ENCODE measurements at places on chromosomes 6 and 20.

DNA sequence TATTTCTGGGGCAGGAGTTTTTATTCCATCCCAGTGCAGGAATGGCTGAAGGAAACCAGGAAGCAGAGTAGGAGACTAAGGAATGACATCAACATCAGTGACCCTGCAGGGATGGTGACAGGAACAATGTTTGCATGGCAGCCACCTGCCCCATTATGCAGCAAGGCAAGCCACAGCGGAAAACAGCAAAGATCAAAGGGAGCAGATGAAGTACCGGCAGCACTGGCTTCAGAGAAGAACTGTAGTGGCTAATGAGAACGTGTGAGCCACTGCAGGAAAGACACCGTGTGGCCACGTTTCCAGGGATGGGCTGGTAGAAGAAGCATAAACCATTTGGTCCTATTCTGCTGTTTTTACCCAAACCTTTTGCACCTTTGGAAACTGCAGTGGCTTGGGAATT lies 52.9 kb upstream of the TAB2 start:
- peak; percentile 32 for DNase-seq

DNA sequence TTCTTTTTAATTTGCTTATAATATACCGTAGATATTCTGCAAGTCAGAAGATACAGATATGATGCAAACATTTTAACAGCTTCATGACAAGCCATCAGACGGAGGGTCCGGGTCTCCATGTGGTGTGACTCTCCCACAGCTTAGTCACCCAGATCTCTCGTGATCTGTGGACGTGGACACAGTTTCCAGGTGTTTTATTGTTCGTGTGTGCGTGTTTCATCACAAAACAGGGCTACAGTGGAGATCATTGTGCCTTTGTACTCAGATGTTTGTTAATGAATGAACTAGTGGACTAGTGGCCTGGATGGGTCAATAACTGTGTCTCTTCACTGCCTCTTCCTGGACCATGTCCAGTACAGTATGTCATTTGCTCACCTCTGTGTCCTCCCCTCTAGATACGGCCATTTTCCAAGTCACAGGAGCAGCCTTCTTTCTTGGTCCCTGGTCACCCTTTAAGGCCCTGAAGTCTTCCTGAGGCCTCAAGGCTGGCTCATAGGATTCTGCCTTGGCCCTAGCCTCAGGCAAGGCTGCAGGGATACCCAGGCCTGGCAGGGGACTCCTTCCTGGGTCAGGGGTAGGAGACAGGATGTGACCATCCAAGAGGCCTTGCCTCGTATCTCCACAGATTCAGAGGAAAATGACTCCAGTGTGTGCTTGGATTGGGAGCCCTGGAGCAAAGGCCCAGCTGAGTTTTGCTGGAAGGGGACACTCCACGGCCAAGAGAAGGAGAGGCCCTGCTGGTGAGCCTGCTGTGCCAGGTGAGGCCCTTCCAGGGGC lies 4.6 kb downstream of the ADIG start:
- DNase-seq, result no peak

DNA sequence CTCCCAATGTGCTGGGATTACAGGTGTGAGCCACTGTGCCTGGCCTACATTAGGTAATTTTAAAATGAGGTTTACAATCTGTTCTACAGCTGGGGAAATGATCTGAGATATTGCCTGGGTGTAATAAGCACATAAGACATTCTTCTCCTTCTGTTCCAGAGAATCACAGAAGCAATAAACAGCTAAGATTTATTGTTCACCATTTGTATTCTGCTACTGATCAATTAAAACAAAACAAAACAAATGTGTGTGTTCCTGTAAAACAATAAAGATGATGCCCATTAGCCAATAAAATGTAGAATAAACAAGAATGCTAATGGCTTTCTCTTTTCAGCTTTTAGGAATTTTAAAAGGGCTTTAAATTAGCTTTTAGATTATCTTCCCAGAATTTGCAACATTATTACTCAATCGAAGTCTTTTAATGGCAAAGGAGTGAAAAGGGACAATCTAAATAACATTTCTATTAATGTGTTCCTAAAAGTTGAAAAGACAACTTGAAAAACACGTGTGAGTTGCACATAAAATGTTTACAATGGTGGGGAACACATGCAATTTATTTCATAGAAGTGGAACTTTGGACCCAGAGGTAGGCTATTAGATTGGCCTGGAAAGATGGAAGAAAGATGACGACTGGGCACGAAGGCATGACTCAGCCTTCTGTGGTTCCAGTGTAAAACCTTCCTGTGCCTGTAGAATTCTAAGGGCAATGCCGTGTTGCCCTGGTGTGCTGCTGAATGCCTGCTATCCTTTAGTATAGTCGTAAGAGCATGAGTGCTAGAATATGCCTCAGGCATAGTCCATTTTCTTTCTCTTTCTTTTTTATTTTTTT lies 29.0 kb upstream of the DEK start:
- peak; percentile 25 for DNase-seq

DNA sequence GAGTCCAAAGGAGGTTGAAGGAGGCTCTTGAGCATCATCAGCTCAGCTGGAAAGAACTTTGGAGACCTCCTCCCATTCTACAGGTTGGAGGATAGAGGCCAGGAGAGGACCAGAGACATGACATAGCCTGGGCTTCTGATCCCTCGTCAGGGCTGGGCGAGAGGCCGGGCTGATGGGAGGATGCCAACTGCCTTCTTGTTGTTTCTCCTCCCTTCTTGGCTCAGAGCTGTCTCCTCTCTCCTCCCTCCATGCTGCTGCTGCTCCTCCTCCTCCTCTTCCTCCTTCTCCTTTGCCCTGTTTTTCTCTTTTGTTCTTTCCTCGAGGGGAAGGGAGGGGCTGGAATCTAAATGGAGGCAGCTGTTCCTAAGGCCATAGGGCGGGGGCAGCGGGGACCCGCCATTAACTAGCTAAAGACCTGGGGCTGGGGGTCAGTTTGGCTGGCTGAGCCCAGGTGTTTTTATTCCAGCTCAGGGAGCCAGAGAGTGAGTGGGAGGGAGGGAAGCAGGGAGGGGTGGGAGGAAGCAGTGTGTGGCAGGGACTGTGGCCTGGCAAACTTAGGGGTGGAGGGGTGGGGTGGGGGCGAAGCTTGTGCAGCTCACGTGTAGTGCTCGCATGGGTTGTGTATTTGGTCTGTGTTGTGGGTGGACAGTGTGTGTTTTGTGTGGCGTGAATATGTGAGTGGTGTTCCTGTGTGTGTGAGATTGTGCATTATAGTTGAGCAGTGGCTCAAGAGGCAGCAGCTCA lies 84.8 kb downstream of the CD40 start:
- DNase-seq, result peak; percentile 92

DNA sequence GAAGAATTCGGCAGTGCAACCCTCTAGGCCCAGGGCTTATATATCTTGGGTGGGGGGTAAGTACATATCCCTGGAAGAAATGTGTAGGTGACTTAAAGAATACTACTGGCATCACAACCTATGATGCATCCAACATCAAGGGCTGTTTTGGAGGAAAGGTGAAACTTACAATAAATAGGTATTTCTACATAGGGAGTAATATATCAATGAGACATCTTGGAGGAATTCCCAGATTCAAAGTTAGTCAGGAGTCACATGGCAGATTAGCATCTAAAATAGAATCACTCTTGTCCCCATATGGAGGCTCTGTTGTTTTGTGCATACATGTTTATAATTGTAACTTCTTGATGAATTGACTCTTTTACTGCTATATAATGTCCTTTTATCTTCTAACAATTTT lies 375.5 kb downstream of the PAX1 start:
- no peak for DNase-seq

DNA sequence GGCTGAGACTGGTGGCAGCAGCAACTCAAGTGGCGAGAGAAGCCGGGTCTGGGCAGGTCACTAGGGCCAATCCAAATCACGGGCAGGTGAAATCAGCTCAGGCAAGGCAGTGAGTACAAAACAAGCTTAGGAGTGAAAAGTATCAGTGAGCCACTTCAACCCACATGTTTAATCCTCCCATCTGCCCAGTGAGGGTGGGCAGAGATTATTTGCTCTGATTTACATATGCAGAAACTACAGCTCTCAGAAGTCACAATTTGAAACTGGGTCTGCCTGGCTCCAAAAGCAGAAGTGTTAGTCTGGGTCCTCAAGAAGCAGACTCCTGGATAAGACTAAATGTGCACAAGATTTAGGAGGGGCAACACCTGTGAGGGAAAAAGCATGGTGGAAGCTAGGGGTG lies 173.7 kb upstream of the LRFN2 start:
- DNase-seq, result no peak

DNA sequence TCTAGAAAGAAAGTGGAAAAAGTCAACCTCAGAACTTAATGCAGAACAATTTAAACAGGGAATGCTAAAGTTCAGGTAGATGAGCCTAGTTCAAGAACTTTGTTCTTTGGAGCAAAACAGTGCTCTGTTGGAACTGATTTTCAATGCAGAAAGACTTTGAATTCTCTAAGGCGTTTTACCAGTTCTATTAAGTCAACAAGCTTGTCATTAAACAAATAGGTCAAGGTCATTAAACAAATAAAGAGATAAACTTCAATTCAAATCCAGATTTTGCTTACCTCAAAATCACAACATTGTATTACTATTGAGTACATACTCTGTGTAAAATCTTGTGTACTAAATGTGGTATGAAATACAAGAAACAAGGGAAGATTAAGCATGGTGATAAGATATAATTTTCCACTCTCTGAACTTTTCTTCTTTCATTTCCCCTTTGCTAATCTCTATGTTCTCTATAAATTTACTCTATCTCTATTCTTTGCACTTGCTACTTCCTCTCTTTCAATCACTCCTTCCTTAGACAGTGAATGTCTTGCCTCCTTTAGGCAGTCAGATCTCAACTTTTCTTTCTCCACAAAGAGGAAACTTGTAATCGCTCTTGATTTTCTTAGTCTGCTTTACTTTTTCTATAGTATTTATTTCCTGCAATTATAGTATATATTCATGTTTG lies 160.8 kb upstream of the KHDRBS2 start:
- DNase-seq, result no peak

GRCh38 chr6:100633096-100633777 lies 168.5 kb upstream of the SIM1 start:
- DNase-seq, result peak; percentile 10

GRCh38 chr6:83709748-83710050 lies 798 bp upstream of the SNAP91 start:
- no peak for DNase-seq

DNA sequence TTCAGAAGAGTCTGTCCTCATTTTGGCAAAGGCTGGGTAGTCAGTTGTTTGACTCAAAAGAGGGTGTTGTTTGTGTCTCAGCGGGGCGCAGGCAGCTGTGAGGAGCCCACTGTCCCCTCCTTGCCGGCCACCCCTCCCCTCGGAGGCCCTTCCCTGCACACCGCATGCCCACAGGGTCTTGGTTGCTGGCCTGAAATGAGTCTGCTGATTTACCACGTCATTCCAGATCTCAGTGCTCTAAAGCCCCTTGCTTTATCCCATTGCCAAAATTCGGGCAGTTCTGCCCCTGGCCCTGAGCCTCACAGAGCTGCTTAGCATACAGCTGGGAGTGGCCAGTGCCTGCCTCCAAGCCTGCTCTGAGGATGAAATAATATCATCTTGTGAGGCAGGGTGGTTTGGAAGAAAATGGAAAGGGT lies 220.7 kb downstream of the UST start:
- DNase-seq, result peak; percentile 53

DNA sequence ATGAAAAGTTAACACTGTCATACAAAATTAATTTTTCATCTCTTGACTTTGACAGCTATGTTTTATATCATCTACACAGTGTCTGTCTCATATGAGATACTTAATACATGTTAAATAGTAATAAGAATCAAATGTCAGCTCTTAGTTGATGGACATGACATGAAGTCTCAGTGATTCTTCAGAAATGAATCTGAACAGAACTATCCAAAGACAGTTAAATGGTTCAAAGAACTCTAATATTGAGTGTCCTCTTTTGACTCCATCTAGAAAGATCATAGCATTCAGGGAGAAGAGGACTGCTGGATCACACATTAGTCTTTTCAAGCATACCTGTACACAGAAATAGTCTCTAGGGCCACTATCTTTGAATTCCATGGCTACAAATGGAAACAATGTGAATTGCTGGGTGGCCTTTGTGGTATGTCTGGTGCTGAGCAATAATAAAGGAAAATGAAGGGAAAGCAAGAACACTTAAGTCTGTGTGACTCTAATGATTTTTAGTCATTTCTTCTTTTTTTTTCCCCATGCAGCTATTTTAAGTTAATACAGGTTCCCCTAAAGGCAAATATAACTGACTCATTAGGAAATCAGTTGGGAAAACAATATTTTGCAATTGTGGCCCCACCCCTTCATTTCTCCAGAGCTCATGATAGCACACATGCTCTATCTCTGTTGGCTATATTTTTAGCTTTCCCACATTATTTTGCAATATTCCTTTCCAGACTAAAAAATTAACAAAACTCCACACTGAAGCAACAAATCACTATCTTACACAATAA lies 367.5 kb downstream of the GRIK2 start:
- peak; percentile 67 for DNase-seq

DNA sequence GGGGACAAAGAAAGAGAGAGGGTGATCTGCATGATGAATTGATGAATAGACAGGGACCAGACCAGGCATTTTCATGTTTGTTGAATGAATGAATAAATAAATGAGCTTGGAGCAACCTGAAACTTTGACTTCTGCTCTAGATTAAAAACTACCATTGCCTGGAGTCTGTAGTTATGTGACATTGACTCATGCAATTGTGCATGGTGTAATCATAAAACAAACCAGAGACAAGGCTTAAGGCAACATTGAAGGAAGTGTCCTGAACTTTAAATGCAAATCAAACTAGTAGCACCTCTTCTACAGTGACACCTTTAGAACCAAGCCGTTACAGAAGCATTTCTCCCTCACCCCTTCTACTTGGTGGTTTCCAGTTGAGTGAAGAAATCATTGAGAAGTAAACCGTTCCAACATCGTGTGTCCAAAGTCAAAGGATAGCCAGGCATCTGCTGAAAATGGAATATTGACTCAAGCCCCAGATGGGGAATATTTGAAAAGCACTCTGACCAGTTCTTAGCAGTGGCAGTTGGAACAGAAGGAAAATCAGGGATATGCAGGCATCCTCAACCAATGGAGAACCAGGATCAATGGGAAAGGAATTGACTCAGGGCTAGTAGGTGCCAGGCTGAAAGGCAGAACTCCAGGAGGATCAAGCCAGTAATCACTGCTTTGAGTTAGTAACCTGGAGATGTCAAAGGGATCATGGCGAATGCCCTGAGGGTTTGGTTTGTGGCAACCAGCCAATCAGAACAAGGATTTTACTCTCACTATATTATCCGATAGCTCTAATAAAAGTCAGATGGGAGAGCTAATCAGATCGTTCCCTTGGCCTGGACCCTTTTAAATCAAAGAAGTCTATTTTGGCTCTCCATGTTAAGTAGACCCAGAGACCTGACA lies 171.2 kb upstream of the TSHZ2 start:
- no peak for DNase-seq

- no peak for DNase-seq
Observed at GRCh38 chr20:46210672-46211330, 92.7 kb downstream of the CD40 start.
